ENCODE measurements at places on chromosomes 2 and 18.

DNA sequence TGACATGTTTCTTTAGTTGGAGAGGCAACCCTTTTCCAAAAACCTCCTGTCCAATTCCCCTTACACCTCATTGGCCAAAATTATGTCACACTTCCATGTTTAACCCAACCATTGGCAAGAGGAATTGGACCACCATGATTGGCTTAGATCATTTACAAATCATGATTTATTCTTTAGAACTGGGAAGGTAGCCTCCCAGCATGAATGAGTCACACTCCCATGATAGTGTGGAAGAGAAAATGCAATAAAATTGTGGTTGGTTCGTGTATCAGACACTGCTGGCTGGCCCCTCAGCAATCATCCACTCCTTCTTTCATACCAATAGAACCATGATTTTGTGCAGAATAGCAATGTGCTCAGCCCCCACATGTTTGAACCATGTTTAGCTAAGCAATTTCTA is 156.6 kb upstream of the ACVR2A start:
- peak; percentile 42 for DNase-seq

GRCh38 chr2:40148334-40148733 is 303.6 kb downstream of the SLC8A1 start:
- DNase-seq: no peak

DNA sequence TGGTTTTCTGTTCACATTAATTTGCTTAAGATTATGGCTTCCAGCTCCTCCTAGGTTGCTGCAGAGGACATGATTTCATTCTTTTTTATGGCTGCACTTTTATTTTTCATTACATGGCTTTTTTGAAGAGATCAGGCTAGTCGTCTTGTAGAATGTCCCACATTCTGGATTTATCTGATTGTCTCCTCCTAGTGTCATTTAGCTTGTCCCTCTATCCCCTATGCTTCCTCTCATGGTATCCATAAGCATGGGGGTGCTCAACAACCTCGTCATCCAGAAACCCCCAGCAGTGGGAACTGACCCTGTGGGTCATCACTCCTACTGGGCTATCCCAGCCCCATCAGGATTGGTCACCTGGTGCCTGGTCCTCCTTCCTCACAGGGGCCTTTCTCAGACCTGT is 49.6 kb downstream of the SERTAD2 start:
- DNase-seq: no peak

DNA sequence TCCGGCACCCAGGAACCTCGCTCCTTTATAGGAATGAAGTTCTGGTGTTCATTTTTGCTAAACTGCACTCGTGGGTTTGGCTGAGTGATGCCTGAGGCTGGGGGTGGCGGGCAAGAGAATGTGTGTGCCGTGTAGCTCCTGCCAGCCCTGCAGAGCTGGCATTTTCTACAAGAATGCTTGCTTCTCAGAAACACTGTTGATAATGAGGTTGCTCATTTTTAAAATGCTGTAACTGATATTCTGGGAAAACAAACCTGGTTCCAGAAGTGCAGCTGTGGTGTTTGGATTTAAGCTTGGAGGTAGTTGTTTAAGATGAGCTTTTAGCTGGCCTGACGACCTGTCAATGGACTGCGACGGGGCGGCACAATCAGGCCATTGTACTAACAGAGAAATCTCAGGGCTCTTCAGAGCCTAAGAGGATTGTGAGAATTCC is 511.9 kb upstream of the TNP1 start:
- no peak for DNase-seq

DNA sequence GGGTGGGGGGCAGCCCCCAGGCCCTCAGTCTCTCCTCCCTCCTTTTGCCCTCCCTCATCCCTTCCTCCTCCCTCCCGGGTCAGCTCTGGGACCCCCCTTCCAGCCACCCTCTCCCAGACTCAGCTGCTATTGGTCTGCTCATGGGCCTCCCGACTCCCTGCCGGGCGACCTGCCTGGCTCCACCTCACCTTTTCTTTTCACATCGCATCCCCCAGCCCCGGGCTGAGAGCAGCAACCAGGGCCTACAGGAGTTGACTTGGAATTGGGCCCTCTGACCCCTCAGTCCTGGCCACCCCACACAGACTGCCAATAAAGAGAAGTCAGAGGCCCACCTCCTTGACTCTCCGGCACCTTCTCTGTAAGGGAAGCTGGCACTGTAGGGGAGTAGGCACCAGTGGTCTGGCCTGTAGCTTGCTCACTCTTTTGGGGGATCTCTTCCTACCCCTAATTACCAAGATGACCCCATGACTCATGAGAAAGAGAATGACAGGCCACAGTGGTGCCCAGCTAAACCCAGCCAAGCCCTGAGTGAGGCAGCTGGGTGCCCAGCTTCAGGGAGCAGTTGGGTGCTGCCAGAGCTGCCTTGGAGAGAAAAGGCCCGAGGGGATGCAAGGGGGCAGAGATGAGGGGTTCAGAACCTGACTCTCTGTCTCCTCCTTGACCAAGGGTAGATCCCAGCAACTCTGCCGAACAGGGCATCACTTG is 2.0 kb upstream of the ECEL1 start:
- DNase-seq: no peak

DNA sequence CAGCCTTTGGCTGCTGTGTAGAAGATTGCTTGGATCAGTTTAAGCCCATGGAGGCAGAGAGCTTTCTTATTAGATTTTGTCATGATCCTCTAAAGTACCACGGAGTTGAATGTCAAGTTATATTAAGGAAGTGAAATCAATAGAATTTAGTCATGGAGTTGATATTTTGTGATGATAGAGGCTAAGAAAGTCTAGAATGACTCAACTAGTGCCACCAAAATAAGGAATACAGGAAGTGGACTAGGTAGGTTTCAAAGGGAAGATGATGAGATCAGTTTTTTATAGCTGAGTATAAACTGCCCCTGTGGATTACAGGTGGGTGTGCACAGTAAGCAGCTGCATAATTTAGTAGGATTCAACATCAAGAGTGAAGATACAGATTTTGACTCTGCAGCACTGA is 25.2 kb downstream of the FBXO36 start:
- DNase-seq: no peak

DNA sequence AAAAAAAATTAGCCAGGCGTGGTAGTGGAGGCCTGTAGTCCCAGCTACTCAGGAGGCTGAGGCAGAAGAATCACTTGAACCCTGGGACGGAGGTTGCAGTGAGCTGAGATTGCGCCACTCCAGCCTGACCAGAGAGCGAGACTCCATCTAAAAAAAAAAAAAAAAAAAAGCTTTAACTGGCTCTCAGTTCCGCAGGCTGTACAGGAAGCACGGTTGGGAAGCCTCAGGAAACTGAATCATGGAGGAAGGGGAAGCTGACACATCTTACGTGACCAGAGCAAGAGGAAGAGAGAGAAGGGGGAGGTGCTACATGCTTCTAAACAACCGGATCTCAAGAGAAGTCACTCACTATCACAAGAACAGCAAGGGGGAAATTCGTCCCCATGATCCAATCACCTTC is 505.6 kb upstream of the SLC8A1 start:
- DNase-seq: no peak

- DNase-seq: no peak
These were observed 21.4 kb downstream of the ANKRD30B start for GRCh38 chr18:14769381-14769780.

DNA sequence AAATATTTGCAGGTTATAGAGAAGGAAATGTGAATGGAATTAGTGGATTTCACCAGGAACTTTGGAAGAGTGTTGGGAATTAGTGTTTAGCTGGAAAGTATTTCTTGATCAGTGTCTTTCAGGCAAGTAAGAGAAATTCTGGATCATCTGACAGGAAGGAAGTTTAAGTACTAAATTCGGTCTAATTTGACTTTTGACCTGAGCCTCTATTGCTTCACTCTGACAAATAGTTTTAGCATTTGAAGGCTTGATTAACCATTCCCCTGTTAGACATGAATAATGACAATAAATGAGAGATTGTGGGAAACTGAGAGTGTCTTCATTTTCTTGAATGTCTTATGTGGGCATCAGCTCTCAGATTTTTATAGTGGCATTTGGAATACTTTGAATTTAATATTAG is 16.0 kb downstream of the CCNT2 start:
- peak; percentile 41 for DNase-seq

GRCh38 chr2:151623631-151624030 is 110.6 kb downstream of the NEB start:
- no peak for DNase-seq

DNA sequence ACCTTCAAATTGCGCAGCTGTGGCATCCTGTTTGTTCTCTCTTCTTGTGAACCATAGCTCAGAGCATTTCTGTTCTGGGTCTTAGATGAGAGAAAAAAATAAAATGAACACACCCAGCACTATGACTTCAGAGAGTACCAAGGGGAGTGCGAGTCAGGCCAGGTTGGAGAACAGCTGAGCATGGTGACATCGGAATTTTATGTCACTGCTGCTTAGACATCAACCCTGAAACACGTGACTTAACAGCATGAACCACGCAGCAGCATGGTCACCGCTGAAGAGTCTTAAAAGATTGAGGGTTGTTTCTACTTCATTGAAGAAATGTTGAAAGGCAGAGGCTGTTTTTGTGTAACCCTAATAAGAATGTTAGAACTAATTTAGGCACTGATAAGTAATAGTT is 288.8 kb upstream of the SOX11 start:
- DNase-seq: no peak

DNA sequence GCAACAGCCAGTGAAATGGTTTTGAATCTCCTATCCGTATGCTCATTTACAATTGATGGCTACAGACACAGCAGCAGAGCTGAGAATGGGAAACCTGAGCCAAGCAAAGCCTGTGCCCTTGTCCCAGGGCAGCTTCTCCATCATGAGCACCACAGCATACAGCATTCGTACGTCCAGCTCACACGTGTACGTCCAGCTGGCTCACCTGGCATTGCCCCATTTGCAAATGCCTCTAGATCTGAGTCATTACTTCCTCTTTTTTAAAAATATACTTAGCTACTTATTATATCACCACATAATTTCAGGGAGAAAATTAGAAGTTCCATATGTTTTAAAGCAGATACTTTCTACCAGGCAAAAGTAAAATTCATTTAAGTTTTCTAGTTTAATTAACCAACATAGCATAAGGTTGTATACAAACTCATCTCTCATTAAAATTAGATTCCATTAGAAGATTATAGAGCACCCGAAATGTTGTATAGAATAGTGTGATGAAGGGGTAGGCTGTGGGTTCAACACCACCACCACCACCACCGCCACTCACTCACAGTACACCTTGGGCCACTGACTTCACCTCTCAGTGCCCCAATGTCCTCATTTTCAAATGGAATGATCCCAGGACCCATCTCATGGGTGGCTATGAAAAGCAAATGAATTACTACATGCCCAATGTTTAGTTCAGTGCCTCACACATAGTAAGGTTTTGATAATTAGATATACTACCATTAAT is 31.4 kb upstream of the TMEM177 start:
- peak; percentile 46 for DNase-seq

DNA sequence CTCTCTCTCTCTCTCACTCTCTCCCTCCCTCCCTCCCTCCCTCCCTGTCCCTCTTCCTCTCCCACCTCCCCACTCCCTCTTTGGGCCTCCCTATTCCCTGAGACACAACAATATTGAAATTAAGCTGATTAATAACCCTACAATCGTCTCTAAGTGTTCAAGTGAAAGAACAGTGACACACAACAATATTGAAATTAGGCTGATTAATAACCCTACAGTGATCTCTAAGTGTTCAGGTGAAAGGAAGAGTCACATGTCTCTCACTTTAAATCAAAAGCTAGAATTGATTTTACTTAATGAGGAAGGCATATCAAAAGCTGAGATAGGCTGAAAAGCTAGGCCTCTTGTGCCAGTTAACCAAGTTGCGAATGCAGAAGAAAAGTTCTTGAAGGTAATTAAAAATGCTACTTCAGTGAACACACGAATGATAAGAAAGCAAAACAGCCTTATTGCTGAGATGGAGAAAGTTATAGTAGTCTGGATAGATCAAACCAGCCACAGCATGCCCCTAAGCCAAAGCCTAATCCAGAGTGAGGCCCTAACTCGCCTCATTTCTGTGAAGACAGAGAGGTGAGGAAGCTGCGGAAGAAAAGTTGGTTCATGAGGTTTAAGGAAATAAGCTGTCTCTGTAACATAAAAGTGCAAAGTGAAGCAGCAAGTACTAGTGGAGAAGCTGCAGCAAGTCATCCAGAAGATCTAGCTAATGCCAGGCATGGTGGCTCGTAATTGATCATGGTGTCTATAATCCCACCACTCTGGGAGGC is 21.3 kb downstream of the MALT1 start:
- DNase-seq: no peak

DNA sequence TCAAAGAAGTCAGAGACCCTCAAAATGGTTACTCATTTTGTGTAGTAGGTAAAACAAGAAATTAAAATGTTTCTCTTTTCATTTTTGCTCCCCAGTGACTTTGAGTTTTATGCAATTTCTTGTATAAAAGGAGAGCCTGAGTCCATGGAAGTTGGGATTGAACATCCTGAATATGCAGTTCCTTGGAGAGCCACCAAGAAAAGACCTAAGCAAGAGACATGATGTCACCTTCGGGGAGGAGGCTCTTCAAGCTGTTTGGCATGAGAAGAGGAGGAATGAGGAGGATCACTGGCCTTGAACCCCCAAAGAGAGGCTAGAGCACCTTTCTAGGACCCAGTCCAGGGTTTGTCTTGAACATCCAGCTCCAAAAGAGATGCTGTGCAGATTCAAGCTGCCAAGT is 83.5 kb upstream of the STPG4 start:
- no peak for DNase-seq

DNA sequence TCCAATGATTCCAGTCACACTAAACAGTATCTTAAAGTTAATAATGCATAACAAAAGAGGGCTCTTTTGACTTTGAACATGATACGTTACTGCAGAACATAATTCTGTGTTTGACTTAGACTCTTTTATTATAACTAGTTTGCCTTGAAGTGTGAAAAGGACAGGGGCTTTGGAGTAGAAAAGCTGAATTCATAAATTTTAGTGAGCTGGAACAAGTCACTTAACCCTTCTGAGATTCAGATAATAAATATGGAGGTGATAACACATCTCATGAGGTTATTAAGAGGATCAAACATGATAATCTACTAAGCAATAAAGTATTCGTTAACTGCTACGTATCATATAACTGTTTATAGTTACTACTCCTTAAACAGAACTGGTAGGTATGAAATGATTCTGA is 44.7 kb upstream of the FLACC1 start:
- no peak for DNase-seq

GRCh38 chr2:173983391-173983871 is 18.3 kb upstream of the SP3 start:
- DNase-seq: peak; percentile 72

DNA sequence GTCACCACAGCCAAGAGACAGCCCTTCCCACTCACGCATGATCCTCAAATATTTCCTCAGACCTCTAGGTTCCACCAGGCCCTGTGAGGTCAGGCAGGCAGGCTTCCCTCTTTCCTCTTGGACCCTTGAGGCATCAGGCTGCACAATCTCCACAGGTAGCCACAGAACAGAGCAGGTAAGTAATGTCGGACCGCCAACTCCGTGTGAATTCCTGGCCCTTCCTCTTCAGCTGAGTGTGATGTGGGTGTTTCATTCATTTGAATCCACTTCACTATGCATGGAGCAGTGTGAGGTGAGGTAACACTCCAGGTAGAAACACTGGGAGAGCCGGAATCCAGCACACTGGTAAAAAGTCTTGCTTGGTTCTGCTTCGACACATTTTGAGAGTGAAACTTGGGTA is 44.0 kb downstream of the MRPL35 start:
- no peak for DNase-seq

- no peak for DNase-seq
These were observed 627 bp upstream of the CRACDL start for GRCh38 chr2:98936353-98937351.
